ENCODE measurements at places on chromosomes 2 and 18.

- DNase-seq, result no peak
Observed at GRCh38 chr2:185644828-185645227, 93.8 kb upstream of the FSIP2 start.

- peak; percentile 8 for DNase-seq
Observed at GRCh38 chr2:25168256-25169072, at the start of gene POMC. Gene POMC (minus strand): TSS chr2:25168580. CDS start chr2:25164772, 3,808 bp downstream.

GRCh38 chr18:10197097-10197496 is 257.3 kb upstream of the APCDD1 start:
- no peak for DNase-seq

DNA sequence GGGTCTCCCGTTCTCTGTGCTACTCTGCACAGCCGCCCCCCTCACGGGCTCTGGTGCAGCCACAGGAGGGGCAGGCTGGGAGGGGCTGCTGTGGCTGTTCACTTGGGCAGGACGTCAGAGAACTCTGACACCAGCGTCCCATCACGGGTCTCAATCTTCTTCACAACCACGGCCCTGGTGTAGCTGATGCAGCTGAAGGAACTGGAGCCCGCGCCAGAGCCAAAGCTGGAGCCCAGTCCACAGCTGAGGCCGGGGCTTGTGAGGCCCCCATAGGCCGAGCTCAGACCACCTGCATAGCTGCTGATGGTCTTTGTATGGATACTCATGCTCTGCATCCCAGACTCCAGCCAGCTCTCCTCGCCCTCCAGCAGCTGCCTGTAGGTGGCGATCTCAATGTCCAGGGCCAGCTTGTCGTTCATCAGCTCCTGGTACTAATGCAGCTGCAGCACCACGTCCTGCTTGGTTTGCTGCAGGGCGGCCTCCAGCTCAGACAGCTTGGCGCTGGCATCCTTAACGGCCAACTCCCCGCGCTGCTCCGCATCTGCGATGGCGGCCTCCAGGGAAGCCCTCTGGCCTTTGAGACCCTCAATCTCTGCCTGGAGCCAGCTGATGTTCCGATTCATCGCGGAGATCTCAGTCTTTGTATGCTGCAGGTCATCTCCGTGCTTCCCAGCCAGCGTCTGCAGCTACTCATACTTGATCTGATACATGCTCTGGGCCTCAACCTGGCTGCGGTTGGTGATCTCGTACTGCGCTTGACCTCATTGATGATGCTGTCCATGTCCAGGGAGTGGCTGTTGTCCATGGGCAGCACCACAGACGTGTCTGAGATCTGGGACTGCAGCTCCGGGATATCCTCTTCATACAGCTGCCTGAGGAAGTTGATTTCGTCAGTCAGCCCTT is 7.4 kb upstream of the DUSP19 start:
- no peak for DNase-seq

DNA sequence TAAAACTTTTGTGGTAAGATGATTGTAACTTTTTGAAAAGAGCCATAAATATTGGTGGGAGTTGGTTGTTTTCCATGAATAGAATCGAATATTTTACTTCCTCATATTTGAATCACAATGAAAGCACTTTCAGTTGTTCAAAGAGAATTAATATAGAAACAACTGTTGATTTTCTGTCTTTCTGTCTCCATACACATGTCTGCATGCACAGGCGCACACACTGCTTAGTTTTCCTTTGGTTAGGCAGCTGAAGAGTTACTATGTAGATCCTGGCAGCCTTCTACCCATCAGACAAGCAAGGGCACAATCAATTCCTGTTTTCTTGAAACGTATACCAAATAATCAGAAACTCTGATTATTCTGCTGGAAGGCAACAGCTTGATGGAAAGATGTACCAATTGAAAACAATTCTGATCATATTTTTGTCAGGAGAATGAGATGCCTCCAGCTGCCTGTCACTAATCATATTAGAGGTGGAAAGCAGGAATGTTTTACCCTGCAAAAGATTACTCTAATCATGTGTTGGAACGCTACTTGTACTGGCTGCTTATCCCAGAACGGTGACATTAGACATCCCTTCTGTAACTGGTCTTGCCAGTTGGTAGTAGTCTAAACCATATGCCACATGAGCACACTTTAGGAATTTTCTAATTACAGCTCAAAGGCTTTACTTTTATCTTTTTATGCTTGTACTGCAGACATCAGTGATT is 24.0 kb downstream of the SPATS2L start:
- no peak for DNase-seq

GRCh38 chr2:104595576-104595975 is 258.3 kb upstream of the POU3F3 start:
- no peak for DNase-seq

- DNase-seq, result no peak
Observed at GRCh38 chr2:185700883-185701282, 37.7 kb upstream of the FSIP2 start.

- DNase-seq, result no peak
Observed at GRCh38 chr2:226483745-226484619, 315.6 kb downstream of the IRS1 start.

DNA sequence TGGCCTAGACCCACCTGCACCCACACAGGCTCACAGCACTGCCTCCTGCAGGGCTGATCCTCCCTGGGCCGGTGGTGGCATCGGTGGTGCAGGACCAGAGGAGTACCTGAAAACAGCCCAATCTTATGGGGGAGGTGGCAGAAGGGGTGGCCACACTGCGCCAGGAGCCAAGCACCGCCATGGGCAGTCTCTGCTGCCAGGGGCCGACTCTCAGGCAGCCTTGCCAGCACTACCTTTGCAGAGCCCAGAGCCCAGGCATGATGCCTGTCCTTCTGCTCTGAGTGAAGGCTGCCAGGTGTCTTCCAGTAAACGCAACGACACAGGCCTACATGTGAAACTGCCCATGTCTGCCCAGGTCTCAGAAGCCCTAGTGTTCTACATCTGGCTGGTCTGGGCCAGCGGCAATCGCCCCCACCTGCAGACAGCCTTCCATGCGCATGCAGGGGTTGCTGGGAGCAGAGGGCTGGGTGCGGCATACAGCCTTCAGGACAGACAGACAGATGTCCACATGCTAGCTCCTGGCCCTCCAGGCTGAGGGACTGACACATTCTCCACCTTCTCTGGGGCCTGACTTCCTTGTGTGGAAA is 6.8 kb downstream of the HS6ST1 start:
- DNase-seq, result no peak

DNA sequence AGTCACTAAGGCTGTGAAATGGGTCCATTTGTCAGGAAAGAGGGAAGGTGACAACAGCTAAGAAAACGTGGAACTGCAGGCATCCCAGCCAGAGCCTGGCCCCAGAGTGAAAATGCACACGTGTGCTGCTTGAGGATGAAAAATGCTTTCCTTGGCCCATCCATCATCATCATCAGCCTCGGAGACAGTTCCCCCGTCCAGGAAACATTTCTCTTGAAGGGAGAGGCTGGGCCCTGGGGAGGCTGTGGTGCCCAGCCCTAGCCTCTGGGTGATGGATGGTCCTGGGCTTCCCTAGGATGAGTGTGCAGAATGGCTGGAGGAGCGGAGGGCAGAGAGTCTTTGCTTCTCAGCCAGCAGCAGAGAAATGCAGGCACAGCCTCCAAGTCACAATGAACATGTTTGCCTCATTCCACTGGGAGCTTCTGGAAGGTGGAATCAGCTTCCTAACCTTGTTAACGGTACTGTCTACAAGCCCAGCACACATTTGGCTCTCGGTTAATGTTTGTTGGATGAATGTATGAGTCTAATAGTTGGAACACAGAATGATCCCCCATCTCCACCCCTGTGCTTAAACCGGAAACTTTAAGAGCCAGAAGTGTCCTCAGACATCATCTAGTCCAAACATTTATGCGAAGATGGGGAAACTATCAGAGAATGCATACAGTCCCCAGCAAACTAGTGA is 164.0 kb downstream of the RDH14 start:
- no peak for DNase-seq

DNA sequence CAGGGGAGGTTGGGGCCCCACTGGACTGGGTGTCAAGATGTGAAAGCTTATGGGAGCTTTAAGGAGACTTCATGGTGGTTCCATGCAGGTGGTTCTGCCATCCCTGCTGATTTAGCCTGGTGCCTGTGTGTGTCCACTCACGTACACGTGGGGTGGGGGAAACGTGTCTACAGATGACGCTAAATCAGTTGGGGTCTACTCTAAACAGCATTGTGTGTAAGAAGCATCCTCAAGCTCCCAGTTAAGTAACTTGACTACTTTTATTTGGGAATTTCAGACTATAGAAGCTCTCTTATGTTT is 47.1 kb downstream of the BCL2L11 start:
- no peak for DNase-seq

Data from central memory CD4-positive, alpha-beta T cell (primary cell).